ENCODE measurements at places on chromosomes 2 and 18.

- no peak for DNase-seq
Observed at GRCh38 chr2:61662990-61663389, 124.8 kb upstream of the XPO1 start.

GRCh38 chr2:190121971-190122370, 59.4 kb upstream of the MSTN start:
- no peak for DNase-seq

DNA sequence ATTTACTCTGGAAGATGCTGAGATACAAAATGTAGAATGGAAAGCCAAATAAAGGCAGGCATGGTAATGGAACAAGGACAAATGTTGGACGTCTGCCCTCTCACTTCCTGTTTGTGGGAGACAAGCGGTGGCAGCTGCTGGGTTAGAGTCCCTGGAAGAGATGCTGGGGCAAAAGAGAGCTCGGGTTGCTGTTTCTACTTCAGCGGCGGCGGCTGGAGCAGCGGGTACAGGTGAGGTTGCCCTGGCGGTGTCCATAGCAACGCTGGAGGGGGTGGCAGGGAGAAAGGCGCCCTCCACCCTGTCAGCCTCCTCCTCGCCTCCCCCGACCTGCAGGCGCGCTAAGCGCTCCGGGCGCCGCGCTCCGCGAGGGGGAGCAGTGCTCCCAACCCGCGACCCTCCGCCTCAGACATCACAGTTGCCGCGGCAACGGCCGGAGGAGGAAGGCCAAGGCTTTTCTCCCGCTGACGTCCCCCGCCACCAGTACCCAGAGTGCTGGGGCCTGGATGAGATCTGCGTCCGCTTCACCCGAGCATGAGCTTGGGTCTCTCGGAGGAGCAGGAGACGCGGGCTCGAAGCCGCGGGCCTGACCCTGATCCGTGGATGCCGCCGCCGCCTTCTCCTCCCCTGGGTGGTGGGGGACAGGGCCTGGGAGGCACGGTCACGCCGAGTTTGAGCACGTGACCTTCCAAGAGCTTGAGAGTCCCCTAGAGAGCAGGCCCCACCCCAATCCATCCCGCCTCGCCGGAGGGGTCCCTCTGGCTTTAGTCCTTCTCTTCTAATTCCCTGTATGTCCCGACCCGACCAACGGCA, 65.6 kb downstream of the NOL4 start:
- DNase-seq, result no peak

DNA sequence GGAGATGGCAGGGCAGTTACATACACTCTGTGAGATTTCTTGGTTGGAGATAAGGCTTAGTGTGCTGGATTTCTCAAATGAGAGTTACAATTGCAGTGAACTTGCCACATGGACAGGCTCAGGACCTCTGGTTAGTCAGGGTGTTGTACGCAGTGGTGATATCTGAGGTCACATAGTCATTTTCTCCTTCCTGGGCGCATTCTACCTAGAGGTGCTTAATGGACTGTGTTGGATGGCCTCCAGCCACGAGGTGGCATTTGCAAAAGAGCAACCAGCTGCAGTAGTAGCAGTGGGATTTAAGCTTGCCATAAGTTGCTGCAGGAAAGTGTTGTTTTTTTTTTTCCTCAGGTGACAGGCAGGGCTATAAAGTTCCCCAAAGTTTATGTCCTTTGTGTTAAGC, 173.8 kb upstream of the TMEM200C start:
- DNase-seq, result no peak

DNA sequence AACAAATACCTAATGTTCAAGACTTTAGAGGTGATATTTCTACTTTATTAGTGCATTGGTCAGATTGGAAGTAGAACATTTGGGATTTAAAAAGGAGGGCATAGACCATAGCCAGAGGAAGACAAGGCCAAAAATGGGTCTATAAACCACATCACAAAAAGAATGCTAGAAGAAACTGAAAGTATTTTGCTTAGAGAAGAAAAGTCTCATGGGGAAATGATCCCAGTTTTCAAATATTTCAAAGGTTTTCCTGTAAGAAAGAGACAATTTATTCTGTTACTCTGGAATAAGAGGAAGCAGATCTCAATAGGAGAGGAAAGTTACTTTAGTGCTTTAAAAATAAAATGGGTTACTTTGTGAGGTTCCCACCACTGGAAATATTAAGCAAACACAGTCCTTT, 341.4 kb downstream of the TNS1 start:
- DNase-seq, result no peak

DNA sequence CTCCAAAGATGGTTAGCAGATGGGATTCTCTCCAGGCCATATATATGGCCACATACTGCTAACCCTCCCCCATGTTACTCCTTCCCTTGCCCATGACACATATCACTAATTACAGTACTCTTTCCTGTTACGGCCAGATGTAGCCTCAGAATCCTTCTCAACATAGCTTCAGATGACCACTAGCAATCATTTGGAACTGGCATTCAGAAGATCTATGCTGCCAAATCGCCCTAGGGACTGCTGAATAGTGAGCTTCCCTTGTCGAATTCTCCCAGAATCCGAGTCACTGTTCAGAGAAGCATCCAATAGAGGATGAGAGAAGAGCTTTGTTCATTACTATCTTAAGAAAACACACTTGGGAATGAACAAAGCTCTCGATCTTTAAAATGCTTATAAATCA, 121.2 kb upstream of the TANK start:
- DNase-seq, result no peak

- no peak for DNase-seq
Observed at GRCh38 chr2:33810046-33810835, 211.1 kb upstream of the FAM98A start.

GRCh38 chr18:57286949-57287348, 65.4 kb upstream of the ST8SIA3 start:
- no peak for DNase-seq

DNA sequence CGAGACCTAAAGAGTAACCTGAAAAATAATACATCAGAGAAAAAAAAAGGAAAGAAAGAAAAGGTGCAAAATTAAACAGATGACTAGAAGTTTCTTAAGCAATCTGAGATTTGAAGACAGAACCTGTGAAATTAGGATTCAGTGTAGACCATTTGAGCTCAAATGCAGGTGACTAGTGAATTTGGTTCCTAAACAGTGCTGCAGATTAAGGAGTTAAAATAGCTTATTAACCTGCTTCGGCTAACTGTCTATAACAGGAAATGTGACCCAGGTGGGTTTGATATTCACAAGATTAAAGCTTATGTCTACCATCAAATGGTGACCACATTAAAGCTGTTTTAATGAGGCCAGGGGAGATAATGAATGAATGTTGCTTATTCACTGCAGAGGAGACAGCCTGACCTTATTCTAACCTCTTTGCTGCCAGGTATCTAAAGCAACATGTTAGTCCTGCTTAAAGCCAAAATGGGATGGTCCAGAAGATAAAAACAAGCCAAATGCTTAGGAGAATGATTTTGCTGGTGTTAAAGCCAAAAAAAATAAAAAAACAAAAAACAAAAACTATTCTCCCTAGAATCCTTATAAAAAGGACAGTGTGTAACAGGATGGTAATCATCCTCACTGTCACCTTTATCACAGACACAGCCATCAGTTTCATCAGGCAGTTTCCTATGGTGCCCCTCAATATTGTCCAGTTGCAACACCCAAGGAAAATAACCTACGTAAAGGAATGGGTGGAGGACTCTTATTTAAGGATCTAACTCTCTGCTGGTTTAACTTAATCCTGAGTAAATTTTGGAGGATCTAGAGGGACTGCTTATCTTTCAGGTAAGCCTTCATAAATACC, 769.0 kb upstream of the ZEB2 start:
- no peak for DNase-seq

- DNase-seq, result no peak
Observed at GRCh38 chr18:23258566-23259469, 123.5 kb downstream of the CABLES1 start.

- no peak for DNase-seq
Observed at GRCh38 chr2:161976295-161976694, 97.7 kb downstream of the DPP4 start.

- no peak for DNase-seq
Observed at GRCh38 chr18:50790948-50791347, 28.9 kb downstream of the MRO start.
